ENCODE measurements at places on chromosomes 3 and 15.

GRCh38 chr3:124773351-124774326 lies 43.4 kb downstream of the UMPS start:
- DNase-seq, result no peak

GRCh38 chr15:98838387-98839259 lies 169.0 kb downstream of the PGPEP1L start:
- no peak for DNase-seq

DNA sequence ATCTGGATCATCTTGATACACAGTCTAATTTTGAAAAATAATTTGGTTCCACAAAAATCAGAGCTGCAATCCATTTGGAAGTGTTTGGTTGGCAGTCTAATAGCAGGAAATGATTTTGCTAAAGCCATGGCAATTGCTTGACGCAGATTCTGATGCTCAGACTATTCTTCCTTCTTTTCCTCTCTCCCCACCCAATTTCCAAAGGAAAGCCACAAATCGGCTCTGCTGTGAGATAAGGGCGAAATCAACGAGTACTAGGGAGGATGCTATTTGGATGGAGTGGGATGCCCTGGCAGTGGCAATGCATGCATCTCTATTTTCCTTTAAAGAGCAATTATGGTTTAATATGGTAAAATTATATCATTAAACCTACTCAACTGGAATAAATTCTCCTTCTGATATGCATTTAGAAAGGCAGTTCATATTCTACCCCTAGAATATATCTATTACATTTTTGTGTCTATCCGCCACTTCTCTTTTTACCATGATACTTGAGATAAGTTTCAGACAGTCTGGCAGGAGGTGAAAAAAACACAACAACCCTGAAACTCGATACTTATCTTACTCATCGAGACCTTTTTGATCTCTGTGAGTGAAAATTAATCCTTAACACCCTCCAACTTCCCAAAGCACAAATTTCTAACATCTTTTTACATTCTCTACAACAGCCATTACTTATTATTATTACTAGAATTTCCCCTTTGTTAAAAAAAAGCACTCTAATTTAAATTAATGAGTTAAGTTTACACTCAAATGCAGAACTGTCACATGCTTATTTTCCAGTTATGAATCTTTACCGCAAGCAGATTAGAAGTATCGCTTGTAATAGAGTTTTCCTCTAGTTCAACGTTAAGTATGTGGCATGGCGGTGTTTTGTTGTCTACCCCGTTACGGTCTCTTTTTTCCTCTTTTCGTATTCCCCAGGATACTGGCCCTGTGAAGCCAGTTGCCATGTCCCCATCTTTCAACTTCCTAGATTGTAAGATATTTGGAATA lies 433.3 kb downstream of the FOXP1 start:
- DNase-seq, result no peak

- DNase-seq, result no peak
Observed at GRCh38 chr3:14689247-14689980, 14.5 kb downstream of the C3orf20 start.

GRCh38 chr3:72259755-72260587 lies 475.0 kb upstream of the PROK2 start:
- peak; percentile 9 for DNase-seq

DNA sequence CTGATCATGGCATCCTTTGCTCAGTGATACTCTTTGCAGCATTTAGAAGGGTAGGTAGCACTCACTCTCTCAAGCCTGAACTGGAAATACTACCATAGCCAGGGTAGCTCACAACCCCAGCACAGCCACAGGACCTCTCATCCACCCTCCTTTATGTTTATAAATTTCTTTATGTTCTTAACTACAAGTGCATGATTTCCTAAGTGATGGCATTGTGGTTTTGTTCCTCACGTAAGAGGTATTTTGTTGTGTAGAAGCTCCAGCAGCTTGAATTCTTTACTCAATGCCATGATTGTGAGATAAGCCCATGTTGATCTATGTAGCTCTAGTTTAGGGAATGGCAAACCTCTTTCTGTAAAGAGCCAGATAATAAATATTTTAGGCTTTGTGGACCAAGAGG lies 7.9 kb upstream of the RTP3 start:
- peak; percentile 79 for DNase-seq

DNA sequence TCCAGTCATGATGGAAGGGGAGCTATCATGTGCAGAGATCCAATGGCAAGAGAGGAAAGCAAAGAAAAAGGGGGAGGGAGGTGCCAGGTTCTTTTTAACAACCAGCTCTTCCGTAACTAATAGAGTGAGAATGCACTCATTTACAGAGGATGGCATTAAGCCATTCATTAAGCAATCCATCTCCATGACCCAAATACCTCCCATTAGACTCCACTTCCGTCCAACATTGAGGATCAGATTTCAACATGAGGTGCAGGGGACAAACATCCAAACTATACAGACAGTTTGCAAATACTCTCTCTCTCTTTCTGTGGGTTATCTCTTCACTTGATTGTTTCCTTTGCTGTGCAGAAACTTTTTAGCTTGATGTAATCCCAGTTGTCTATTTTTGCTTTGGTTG lies 21.2 kb downstream of the ZDHHC23 start:
- peak; percentile 34 for DNase-seq

DNA sequence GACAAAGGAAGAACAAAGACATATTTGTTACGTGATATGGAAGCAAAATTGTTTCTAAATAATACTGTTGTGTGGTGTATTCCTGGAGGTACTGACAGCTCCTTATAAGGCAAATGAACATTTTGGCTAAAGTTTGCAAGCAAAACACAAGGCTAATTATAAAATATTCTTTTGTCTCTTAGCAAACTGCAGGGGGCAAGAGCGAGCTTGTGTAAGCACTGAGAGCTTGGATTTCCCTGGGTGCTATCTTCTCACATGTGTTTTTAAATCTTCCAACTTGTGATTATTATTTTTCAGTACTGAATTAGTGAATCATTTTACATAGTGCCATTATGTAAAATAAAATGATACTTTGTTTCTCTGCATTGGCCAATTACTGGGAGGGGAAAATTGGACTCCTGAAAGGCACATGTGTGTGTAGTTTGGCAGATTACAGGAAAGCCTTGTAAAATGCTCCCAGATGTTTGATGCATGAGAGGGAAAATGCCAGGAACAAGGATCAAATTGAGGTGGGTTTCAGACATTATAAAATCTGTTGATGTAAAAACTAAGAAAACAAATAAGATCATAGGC lies 611.5 kb downstream of the AGBL1 start:
- DNase-seq, result no peak

DNA sequence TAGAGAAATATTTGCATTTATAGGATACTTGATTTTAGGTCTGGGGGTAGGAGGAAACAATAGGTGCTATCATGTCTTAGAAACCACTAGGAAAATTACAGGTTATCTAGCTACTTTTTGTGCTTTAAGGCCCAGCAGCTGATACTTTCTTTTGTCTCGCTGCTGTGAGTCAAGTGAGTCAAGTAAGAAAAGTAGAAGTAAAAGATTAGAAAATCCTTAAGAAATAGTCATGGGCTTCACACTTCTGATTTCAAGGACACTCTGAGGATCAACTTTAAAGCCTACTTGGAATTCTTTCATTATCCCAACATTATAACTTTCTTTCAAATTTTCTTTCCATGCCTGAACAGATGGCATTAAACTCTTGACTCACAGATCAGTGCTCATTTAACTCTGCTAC lies 95.2 kb upstream of the RBMS3 start:
- DNase-seq, result no peak

DNA sequence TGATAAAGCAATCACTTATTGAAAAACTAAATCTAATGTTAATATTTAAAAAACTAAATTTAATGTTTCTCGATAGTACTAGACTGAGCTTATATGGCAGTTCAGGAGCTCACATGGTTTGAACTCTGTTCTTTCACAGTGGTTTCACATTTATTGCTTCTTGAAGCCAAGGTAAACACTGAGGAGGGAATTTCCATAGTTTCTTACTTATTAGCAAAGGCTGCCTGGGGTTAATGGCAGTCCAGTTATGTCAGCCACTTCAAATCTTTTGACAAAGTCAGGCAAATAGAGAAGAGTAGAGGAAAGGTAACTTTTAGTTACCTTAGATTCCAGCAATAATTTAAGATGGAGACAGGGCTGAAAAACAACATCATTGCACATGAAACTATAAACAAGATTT lies 831.5 kb downstream of the ROBO2 start:
- DNase-seq, result no peak

DNA sequence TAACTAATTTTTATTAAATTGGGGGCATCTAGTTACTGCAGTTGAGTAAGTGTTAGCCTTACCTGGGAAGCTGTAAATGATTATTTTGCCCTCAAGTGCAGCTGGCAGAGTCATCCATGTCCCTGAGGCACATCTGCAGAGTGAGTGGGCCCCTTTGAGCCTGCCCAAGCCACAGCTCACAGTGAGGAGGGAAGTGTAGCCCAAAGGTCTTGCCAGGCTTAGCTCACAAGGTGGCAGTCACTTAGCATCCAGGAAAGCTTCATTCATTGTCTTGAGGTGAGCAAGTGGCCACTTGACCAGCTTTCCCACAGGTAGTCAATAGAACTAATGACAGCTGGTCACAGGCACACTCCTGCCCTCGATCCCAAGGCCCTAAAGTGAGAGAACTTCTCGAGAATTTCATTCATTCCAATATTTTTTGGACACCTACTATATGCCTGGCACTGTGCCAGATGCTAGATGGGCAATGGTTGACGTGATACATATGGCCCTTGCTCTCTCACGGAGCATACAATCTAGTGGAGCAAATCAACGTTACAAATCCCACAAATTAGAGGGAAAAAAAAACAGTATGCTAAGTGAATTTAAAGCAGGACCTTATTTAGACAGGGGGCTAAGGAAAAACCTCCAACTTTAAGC lies 163.3 kb upstream of the IL12A start:
- DNase-seq, result no peak

GRCh38 chr15:90814191-90814821 lies 54.1 kb upstream of the FURIN start:
- DNase-seq, result no peak

DNA sequence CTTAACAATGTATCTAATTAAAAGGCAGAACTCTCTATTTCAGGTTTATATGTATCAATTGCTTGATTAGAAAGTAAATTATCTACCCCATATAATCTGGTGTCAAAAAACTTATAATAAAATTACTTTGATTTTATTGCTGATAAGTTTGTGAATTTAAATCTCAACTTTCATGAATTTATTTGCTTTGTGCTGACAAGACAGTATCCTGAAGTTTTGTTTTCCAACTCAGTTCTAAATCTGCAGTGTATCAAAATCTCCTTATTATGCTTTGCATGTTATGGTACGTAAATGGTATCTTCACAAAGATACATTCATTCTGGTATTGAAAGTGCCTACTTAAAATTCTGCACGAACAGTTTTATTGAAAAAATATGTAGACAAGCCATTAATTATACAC lies 78.5 kb upstream of the ZNF717 start:
- DNase-seq, result no peak

DNA sequence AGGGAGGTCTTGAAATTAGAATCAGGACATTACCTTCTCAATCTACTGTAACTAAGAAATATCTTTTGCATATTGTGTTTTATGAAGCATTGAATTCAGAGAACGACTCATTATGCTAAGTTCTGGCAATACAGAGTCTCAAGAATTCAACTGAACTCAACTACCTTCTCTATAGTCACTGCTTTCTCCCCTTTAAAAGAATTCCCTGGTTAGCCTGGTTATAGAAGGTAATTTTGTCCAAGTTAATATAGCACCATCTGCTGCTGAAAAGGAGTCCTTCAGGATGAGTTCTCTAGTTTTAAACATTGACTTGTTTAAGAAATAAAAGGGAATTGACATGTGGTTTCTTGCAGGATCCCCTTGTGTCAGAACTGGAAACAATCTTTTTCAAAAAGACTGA lies 60.2 kb downstream of the IL16 start:
- DNase-seq, result peak; percentile 73

DNA sequence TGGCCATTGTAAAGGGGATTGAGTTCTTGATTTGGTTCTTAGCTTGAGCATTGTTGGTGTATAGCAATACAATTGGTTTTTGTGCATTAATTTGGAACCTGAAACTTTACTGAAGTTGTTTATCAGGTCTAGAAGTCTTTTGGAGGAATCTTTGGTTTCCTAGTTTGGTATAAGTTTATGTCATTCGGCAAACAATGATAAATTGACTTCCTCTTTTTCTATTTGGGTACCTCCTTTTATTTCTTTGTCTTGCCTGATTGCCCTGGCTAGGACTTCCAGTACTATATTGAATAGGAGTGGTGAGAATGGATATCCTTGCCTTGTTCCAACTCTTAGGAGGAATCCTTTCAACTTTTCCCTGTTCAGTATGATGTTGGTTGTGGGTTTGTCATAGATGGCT lies 32.1 kb downstream of the SPESP1 start:
- no peak for DNase-seq

Data from cardiac fibroblast (primary cell).